ENCODE measurements at places on chromosomes 12 and 14.

DNA sequence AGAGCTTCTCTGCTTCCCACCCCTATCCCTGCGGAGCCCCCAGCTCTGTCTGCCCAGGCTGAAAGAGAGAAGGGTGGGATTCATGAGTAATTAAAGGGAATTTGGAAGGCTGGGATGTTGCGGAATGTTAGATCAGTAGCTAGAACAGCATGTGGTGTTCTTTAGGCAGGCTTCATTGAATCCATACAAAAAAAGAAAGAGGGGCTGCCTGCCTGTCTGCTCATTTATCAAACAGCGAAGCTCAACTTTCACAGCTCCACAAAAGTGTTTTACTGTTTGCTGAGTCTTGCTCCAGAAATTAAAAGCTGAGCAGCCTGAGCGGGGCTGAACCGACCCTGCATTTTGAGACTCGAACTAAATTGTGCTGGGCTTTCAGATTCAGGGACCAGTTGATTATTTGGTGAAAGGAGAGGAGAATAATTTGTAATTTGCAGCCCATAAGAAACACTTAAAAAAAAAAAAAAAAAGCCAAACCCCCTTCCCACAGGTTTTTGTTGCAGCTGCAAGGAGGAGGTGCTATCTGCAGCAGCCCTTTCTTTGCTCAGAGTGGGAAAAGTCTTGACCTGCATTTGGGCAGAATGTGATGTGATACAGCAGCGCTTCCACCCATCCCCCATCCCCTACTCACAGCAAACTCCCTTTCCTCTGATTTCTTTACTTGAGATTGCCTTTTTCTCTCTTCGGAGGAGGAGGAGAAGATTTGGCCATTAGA lies 89.7 kb downstream of the RFX4 start:
- DNase-seq, result no peak
- no peaks in the 10 kb centered on the region for H3K4me1 ChIP-seq
- no peak overlapping the region for H3K4me3 ChIP-seq
- no peaks in the 10 kb centered on the region for H3K27me3 ChIP-seq

GRCh38 chr12:108090932-108091678 lies 38.0 kb upstream of the WSCD2 start:
- no peak for DNase-seq
- no peaks in the 10 kb centered on the region for H3K27me3 ChIP-seq
- H3K4me3 ChIP-seq, result no peak overlapping the region
- H3K4me1 ChIP-seq, result no peaks in the 10 kb centered on the region

- H3K4me1 ChIP-seq, result no peaks in the 10 kb centered on the region
- H3K27me3 ChIP-seq, result no peaks in the 10 kb centered on the region
- no peak for DNase-seq
- H3K36me3 ChIP-seq, result no peaks in the 10 kb centered on the region
- H3K27ac ChIP-seq, result no peak overlapping the region
These were observed 138.0 kb upstream of the EGLN3 start for GRCh38 chr14:34088914-34089313.

- H3K4me1 ChIP-seq, result no peaks in the 10 kb centered on the region
- DNase-seq, result no peak
- no peak overlapping the region for H3K4me3 ChIP-seq
These were observed 341.3 kb downstream of the SLC16A7 start for GRCh38 chr12:59937148-59937547.
